ENCODE measurements at places on chromosomes 11 and 22.

DNA sequence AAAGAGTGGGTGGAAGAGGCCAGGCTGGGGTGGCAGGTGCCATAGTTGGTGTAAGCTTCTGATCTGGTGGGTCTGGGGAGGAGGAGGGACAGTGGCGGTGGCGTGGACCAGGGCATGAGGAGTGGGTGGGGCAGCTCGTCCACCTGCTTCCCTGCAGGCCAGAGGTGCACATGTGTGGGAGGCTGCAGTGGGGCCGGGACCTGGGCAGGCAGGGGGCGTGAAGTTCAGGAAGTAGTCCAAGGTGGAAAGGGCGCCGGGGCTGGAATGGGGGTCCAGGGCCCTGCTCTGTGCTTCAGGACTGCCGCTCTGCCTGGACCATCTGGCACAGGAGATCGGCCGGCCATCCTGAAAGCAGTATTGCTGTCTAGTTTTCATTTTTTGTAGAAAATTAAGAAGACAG, 15.9 kb downstream of the RIBC2 start:
- no peak for DNase-seq

DNA sequence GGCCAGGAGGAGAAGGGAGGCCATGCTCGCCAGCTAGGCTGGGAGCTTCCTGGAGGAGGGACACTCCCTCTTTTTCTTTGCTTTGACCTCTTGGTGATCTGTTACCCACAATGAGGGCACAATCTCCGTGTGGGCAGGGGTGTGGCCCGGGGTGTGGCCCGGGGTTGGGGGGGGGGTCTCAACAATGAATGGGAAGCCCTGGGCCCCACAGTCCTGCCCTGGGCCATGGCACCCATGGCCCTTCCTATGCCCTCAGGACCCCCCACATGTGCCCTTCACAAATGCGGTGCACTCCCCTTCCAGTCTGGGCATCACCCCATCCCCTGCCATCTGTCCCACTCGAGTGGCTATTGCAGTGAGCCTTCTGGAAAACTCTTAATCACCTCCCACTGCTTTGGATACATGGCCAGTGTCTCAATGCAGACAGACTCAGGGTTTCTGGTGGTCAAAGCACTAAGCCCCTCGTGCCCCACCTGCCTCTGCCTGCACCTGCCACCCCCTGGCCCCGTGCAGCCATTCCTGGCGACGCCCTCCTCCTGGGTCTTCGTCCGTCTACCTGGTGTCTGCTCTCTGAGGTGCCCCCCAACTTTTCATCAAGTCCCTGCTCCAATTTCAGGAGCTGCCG, 611.3 kb downstream of the TBC1D22A start:
- no peak for DNase-seq

DNA sequence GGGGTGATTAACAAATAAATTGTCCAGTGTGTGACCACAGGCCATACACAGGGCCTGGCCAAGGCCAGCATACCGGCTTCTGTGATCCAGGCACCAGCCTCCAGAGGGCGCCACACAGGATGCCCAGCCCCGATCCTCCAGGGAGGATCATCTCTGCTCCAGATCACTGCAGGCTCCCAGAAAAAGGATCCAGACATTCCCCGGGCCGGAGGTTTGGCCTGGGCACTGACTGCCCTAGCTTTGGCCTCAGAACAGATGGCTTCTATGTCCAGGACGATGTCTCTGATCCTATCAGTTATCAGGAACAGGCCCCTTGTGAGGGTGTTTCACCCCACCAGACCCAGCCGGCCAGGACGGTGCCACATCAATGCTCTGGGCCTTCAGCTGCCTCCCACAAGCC, 74.5 kb upstream of the LMO1 start:
- DNase-seq, result no peak

GRCh38 chr11:128832121-128832497, 35.0 kb downstream of the KCNJ1 start:
- DNase-seq, result no peak

GRCh38 chr11:645536-645935, 8.5 kb downstream of the DRD4 start:
- DNase-seq, result no peak

DNA sequence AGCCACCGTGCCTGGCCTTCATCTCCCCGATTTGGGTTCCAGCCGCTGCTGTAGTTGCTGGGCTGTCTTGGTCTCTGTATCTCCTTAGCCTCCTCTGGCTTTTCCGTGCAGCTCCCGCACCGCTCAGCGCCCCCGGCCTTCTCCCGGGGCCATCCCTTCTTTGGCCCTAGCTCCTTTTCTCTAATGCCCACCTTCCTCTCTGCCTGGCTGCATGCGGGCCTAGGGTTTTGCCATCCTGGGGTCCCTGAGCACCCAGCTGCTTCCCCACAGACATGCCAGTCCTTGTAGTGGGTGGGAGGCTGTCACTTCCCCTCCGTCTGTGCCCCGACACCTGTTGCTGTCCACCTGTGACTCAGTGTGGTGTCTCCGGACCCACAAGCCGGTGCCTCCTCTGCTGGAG, 36.4 kb downstream of the KCNJ4 start:
- no peak for DNase-seq

- peak; percentile 42 for DNase-seq
Measured at GRCh38 chr11:1705126-1706052, 8.4 kb downstream of the KRTAP5-6 start.

DNA sequence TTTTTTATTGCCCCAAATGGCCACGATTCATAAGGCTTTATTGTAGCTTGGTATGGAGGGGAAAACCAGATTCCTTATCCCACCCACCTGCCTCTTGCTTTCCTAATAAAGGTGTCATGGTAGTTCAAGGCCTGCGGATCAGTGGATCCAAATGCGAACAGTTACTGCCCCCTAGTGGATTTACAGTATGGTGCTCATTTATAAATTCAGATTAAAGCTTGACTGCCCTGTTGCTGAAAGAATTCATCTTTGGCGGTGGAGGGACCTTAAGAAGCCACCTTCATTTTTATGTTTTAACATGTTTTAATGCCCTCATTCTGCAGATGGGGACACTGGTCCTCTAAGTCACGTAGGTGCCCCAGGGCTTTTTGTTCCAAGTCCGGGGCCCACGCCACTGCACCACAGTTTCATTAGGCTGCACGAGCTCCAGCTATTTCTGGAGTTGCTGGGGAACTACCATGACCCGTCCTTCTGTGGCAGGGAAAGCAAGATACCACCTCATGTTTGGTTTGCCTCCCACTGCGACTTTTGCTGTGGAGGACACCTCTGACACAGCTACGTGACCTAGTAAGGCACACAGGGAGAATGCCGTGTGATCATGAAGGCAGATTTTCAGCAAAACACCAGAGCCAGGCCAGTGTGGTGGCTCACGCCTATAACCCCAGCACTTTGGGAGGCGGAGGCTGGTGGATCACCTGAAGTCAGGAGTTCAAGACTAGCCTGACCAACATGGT, 15.6 kb upstream of the INCENP start:
- no peak for DNase-seq

- DNase-seq, result no peak
Measured at GRCh38 chr11:125457814-125458343, 38.2 kb downstream of the FEZ1 start.

GRCh38 chr11:44018127-44018521, 29.7 kb upstream of the ACCSL start:
- DNase-seq, result no peak

Measured in kidney epithelial cell (primary cell).